8988T (cell line): ENCODE measurements at places on chromosomes 2 and 18.

DNA sequence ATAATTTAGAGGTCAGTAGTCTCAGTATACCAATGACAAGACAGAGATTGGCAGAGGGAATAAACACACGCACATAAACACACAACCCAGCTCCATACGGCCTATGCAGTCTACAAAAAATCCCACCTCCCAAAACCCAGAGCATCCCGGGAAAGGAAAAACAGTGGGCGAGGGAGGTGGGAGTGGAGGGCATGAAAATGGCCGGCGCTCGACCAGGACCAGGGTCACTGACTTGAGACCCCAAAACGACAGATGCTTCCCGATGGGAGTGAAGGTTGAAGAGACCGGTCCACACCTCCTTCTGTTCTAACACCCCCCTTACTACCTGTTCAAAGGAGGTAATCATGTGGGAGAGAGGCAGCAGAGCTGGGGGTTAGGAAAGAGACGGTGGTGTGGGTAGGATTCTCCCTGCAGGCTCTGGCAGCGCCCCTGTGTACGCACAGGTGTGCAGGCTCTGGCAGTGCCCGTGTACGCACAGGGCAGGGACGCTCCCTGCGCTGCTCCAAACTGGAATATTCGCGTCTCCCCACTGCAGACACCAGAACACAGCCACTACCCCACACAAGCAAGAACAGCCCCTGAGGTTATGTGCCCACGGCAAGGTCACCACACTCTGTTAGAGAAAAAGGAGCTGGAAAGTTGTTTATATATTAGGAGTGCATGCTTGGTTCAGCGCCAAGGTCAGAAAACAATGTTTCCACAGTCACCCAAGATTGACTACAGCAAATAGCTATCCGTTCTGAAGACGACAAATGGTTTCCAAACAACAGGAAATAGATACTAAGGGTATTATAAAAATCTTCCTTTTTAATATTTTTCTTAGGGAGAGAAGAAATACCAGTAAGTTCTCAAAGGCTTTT lies 67.9 kb downstream of the EIPR1 start:
- no peak for DNase-seq

DNA sequence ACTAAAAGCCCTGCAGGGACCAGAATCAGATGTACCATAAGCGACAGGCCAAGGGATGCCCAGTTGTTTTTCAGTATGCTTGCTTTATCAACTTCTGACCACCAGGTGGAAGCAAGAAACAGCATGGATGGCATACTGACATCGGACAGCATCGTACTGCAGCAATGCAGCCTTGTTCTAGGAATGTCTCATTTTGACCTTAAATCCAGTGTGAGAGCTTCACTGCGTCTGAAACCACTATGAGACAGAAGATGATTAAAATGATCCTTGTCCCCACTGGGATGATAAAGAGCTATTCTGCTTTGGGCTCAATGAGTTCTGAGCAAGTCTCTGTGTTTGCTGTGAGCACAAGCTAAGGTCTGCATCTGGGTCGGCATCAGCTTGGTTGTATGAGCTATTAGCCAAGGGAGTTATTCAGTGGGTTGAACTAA lies 54.3 kb downstream of the CDK15 start:
- peak; percentile 39 for DNase-seq

- no peak for DNase-seq
Observed at GRCh38 chr2:192535956-192536921, 341.5 kb upstream of the TMEFF2 start.

GRCh38 chr2:29022679-29023078 lies 41.6 kb downstream of the TOGARAM2 start:
- DNase-seq: no peak

DNA sequence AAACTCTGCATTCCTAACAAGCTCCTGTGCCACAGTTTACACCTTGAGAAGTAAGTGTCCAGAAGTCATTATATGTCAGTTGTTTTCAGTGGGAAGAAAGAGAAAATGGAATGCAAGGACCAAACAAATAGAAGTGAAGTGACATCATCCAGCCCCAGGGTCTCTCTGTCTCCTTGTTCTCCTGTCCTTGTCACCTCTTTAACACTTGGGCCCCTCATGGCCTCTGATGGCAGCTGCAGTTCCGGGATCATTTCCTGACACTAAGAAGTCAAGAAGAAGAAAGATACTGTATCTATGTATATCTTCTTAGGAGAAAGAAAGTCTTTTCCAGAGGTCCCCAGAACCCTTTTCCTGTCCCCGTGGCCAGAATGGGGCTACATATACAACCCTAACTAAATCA lies 2.8 kb upstream of the CFAP221 start:
- DNase-seq: no peak

DNA sequence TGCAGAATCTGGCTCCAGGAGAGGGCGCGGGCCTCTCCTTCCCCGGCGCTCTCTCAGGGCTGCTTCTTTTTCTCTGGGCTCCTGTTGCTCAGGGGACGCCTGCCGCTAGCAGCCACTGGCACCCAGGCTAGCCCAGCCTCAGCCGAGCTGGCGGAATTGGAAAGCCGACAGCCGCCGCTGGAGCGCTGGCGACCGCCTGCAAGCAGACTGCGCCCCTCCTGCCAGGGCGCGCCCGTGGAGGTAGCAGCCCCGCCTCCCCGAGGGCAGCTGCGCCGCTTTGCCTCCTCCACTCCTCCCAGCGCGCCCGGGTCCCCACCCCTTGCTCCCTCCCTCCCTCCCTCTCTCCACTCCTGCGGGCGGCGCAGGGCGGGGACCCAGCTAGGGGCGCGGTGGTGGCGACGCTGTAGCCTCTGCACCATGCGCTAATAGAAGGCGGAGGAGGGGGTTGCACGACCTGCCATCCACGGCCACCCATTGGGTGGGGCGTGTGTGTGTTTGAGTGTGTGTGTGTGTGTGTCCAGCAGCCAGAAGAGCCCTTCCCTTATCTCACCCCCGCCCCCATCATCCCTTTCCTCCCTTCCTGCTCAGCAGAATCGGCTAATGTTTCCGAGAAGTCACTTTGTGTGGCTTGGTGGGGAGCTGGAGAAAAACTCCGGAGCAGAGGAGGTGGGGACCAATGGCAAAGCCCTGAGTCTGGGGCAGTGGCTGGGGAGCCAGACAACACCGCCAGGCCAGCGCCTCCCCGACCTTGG lies at the start of gene SCN9A:
Gene SCN9A (minus strand): TSS at position 209 of the 752 bp plus-strand sequence. CDS start 64,188 bp downstream, outside the sequence.
- DNase-seq: peak; percentile 35

DNA sequence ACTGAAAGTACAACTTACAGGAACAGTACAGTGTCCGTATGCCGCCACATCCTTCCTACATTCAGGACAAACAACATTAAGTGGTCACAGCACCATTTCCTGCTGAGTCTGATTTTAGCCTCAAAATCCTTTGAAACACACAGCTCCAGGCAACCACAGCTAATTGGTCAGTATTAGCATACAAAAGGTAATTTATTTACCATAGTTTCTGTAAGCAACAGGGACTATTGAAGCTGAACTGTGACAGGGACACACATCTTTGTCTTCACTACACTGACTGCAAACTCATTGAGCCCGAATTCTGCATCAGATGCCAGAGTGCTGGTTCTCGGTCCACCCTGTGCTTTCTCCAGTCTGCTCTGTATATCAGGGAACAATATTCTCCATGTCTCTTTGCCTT lies 151.8 kb downstream of the ST6GAL2 start:
- DNase-seq: no peak

GRCh38 chr2:193583638-193584400 lies 1389.1 kb upstream of the TMEFF2 start:
- no peak for DNase-seq

DNA sequence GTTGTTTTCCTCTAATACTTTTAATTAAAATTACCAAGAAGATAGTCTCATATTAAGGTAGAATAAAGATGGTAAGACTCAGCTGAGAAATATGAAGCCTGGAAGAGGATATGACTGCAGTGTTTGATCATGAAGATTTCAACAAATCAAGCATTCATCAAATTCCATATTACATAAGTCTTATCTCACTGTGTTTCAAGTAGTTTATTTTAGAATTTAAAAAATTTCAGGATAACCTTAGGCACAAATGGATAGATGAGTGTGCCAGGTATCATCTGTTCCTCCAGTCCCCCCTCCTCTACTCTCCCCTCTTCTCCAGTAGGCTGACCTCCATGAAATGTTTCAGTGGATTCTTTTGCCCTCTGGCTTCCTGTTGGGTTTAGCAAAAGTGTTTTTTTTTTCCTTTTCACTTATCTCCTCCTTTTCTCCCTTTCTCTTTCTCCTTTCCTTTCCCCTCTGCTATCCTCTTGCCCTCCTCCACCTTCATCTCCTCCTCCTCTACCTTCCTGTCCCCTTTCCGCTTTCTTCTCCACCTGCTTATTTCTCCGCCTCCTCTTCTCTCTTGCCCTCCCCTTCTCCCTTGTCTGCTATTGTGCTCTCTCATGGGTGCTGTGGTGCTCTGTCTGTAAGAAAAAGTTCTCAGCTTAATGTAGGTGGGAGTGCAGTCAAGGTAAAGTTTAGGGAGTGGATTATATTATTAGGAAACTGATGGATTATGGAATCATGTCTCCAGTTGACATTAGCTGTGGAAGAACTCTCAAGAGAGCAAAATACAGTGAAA lies 72.8 kb downstream of the ABI2 start:
- DNase-seq: no peak

GRCh38 chr2:233982421-233983121 lies 65.4 kb downstream of the TRPM8 start:
- no peak for DNase-seq

- peak; percentile 72 for DNase-seq
Observed at GRCh38 chr2:84970210-84970867, 622 bp upstream of the KCMF1 start.

DNA sequence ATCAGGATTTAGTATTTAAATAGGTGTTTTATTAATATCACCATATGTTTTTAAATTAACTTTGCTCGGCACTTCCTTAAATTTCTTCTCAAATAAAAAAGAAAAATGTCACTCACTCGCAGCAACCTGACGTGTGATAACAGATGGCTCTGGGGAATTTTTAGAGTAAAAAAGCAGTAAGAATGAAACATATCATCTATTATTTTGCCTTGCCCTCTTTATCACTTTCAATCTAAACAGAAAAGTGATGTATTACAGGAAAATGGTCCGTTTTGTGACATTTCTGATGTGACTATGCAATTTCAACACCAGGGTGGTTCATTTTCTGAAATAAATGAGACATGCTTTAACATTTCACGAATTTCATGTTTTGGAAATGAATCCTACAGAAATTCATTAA lies 1368.0 kb upstream of the LRRTM1 start:
- no peak for DNase-seq

GRCh38 chr2:138275881-138276280 lies 225.7 kb upstream of the SPOPL start:
- DNase-seq: no peak

DNA sequence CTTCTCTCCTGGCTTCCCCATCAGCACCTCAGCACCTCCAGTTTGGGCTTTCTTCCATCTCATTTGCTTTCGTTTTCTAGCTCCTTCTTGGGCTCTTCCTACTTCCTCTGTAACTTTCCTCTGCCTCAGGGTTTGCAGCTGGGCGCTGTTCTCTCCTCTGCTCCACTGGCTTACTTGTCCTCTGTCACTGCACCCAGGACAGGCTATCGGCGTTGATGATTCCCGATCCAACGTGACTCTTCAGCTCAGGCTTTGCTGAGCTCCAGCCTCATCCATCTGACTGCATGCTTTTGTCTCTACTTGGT lies 362.4 kb downstream of the CYRIA start:
- DNase-seq: no peak

DNA sequence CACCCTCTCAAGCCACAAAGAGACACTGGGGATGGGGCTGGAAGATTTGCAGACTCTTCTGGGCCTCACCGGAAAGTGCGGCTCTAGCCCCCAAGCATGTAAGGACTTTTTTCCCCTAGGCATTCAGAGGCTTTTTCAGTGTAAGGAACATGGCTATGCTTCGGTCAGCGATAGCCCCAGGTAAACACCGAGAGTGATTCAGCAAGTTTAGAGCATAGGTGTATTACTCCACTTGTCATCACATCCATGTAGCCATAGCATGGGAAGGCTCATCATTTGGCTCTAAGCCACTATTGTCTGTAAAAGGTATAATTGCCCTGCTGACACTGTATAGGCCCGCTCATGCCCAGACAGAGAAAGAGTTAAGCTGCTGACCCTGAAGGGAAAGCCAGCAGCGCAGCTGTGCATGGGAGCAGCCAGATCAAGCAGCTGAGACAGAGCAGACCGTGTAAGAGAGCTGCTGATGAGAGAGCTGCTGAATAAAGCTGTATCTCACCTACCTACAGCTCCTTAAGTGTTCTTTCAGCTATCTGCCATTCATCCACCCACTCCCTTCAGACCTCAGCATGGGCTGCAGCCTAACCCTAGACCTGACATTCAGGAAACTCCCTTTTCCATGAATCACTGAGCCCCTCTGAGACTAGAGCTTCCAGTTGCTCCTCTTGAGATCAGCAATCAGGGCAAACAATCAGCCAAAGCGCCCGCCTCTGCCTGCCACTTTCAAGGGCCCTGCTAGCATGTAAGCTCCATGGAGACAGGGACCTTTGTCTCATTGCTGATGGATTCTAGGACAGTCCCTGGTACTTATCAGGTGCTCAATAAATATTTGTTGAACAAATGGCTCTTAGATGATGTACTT lies 25.5 kb downstream of the LGALSL start:
- no peak for DNase-seq

DNA sequence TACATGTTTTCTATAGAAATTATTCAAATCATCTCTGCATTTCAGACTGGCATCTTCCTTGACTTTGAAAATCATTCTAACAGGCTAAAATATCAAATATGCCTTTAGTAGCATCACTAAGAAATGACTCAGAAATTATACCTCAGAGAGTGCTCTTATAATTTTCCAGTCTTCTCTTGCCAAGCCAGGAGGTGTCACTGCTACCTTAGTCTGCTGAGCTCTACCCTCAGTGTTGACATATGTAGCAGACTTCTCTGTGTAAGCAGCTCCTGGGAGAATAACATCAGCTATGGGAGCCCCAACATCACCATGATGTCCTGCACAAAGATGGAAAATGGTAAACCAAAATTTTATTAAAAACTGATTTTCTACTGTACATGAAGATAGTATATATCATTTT lies 31.6 kb downstream of the NDUFS1 start:
- no peak for DNase-seq

- no peak for DNase-seq
Observed at GRCh38 chr2:3442185-3442584, 62.7 kb downstream of the TRAPPC12 start.

GRCh38 chr2:43538034-43538670 lies 57.7 kb downstream of the THADA start:
- DNase-seq: no peak

GRCh38 chr18:76476665-76477561 lies 18.1 kb downstream of the ZNF516 start:
- no peak for DNase-seq

GRCh38 chr18:671405-671804 lies 14.0 kb downstream of the TYMS start:
- no peak for DNase-seq
